ENCODE measurements at places on chromosomes 7 and 10.

GRCh38 chr10:48733329-48733728 lies 48.7 kb downstream of the WDFY4 start:
- no peak for DNase-seq

DNA sequence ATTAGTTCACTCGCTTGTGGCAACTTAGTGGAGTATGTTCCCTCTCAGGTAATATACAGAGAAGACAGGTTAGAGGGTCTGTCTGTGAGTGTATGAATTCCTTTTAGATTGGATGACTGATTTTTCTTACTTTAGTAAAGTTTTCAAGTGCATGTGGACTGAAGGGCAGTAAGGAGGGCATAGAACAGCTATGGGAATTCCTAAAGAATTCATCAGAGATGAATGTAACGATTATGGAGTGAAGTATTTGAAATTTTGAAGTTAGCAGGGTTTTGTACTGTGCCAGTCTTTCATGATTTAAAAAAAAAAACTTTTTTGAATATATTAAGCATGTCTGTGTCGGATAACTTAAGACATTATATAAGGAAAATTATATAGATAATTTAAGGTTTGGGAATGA lies 15.5 kb downstream of the MAPK8 start:
- no peak for DNase-seq

- no peak for DNase-seq
These were observed 32.8 kb downstream of the ARL4A start for GRCh38 chr7:12719981-12720865.

DNA sequence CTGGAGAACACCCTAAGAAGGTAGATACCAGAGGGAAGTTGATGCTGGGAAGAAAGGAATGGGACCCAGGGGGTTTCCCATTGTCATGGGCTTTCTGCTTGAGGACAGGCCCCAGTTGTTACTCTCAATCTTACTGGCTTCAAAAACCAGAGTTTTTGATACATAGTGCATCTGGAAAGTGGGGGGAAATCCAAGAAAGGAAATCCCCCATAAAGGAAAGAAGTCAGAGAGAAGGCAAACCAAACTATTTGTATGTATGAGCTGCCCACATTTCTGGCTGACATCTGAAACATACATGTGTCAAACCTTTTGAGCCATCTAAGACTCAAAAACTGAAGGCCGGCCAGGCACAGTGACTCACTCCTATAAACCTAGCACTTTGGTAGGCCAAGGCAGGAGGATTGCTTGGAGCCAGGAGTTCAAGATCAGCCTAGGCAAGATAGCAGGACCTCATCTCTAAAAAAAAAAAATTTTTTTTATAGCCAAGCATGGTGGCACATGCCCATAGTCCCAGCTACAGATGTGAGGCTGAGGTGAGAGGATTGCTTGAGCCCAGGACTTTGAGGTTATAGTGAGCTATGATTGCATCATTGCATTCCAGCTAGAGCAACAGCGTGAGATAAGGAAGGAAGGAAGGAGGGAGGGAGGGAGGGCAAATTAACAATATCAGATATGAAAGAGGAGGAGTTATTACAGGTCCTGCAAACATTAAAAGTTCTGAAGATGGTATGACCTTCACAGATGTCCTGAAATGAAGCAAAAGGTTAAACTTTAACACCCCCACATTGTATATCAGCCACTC lies 6.7 kb upstream of the COA1 start:
- no peak for DNase-seq

- no peak for DNase-seq
These were observed 98.4 kb downstream of the ADARB2 start for GRCh38 chr10:1638889-1639419.

DNA sequence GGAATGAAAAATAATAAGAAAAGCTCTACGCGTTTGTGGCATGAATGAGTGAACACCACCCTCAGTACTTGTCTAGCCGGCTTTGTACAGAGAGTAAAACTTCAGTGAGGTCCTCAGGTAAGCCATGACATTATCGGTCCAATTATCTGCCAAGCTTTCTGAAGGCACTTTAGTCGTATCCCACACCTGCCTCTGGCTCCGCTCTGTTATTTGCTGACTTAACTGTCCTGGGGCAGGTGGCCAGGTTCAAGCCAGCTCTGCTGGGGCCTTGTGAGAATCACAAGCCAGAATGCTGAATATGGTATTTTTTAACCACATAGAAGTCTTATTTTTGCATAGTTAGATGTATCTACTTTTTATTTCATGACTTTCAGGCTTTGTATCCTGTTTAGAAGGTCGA lies 66.0 kb upstream of the FHIP2A start:
- DNase-seq, result no peak

DNA sequence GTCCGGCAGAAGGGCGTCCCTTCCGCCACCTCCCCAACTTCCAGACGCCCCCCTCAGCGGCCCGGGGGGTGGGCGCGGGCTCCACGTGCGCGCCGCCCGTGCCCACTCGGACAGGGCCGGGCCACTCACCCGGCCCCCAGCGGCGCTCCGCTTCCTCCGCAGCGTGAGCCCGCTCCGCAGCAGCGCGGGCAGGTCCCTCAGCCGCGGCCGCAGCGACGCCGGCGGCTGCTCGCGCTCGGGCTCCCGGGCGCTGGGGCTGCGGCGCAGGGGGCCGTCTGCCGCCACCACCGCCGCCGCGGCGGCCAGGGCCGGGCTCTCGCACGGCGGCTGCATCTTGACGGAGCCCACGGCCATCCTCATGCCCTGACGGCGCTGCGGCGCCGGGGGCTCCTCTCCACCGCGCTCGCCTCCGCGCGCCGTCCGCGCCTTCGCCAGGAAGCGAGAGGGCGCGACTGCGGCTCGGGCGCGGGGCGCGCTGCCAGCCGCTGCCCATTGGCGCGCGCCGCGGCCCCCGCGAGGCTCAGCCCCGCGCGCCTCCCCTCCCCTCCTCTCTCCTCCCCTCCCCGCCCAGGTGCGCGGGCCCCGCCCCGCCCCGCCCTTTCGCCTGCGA lies at the start of gene RAPGEF5:
TSS of gene RAPGEF5 (minus strand) at position 454 of the 610 bp plus-strand sequence. CDS start at position 360, 94 bp downstream.
- DNase-seq, result peak; percentile 53

- no peak for DNase-seq
These were observed 74.7 kb downstream of the LSM5 start for GRCh38 chr7:32415519-32415918.

GRCh38 chr7:17743316-17743715 lies 197.0 kb downstream of the SNX13 start:
- no peak for DNase-seq

GRCh38 chr7:26948617-26949118 lies 84.3 kb upstream of the SKAP2 start:
- no peak for DNase-seq

GRCh38 chr10:17655009-17655408 lies 11.1 kb downstream of the STAM start:
- no peak for DNase-seq

GRCh38 chr10:78160591-78160990 lies 126.9 kb downstream of the RPS24 start:
- no peak for DNase-seq

DNA sequence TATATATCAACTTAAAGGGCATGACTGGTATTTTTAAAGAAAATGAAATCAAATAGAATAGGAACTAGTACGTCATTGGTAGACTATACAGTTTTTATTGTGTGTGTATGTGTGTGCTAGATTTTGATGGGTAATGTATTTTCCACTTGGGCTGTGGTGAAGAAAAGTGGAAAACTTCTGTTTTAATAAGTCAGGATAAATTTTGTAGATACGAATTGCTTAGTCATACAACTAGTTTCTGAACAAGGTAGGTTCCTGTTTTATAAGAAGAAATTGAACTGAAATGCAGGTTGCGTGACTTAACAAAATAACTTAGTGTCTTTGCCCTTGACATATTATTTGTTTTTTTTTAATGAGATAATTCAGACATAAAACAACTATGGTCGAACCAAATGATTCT lies 24.3 kb downstream of the UBN2 start:
- no peak for DNase-seq

DNA sequence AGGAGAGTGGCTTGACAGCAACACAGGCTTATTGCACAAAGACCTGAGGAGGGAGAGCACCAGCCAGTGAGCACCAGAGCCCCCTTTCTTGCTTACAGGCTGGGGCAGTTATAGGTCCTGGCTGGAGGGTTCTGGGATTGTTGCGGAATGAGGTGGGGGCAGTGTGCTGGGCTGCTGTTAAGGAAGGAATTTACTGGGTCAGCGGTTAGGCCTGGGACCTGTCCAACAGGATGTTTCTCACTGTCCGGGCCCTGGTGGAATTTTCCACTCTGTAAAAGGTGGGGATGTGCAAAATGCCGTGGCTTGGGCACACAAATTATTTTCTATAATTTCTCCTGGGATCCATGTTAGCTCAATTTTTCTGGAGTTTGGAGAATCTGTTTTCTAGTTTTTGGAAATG lies 757.3 kb downstream of the TYW1 start:
- no peak for DNase-seq

GRCh38 chr7:47610506-47611044 lies 28.7 kb upstream of the TNS3 start:
- DNase-seq, result no peak

- no peak for DNase-seq
These were observed 730.6 kb upstream of the VSTM2A start for GRCh38 chr7:53811555-53812079.

DNA sequence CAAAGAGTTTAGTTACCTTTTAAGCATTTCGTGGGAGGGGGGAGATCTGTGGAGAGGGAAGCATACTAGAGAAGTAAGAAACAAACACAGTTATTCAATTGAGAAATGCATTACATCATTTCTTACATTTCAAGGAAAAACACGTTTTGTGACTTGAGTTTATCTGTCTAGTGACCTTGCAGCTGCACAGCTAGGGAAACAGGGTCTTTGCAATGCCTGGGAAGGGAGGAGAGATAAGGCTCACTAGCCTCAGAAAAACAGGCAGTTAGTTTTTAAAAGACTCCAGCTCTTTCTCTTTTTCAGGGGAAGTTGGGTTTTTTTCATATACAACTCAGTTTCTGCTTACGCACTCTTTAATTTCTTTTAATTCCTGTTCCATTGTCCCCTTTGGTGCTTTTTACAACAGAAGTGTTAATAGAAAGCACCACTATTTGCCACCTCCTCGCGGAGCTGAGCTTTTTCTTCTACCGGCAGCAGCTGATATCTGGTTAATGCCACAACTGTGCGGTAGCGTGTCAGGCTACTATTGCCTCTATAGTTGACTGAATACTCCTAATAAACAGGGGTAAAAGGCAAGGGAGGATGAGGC lies 5.6 kb downstream of the CYP3A43 start:
- DNase-seq, result no peak

GRCh38 chr10:99673492-99673891 lies 14.2 kb downstream of the ENTPD7 start:
- DNase-seq, result no peak

GRCh38 chr7:42080841-42081586 lies 156.0 kb downstream of the GLI3 start:
- no peak for DNase-seq

GRCh38 chr10:119644205-119644814 lies 6.9 kb upstream of the BAG3 start:
- DNase-seq, result no peak

DNA sequence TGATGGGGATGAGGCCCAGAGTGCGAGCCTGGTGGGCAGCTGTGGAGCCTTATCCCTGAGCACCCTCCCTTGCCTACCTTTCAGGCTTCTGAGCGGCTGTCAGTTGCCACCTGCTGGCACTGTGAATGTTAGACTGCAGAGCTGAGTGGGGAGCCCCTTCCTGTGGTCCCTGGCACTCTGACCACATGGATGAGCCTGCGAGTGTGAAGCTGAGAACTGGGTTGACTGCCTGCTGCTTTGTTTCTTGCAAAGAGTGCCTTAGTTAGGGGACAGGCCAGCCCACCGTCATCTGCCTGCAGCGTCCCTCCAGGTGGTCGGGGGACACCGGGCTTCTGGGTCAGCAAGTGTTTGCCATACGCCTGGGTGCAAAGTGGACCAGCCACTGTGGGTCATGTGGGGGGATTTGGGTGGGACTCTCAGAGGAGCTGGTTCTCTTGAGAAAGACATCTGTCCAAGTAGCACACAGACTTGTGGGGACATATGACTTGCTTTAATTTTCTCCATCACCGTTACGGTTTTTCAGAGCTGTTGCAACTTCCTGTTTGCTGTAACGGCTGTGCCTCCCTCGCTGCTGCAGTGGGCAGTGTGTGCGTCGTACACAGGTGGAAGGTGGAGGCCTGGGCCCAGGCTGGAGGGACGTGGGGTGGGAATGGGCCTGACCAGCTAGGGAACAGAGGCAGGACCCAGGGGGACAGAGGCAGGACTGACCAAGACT lies 13.7 kb downstream of the INPP5A start:
- DNase-seq, result no peak

- DNase-seq, result no peak
These were observed 573 bp upstream of the POT1 start for GRCh38 chr7:124930173-124930623.

DNA sequence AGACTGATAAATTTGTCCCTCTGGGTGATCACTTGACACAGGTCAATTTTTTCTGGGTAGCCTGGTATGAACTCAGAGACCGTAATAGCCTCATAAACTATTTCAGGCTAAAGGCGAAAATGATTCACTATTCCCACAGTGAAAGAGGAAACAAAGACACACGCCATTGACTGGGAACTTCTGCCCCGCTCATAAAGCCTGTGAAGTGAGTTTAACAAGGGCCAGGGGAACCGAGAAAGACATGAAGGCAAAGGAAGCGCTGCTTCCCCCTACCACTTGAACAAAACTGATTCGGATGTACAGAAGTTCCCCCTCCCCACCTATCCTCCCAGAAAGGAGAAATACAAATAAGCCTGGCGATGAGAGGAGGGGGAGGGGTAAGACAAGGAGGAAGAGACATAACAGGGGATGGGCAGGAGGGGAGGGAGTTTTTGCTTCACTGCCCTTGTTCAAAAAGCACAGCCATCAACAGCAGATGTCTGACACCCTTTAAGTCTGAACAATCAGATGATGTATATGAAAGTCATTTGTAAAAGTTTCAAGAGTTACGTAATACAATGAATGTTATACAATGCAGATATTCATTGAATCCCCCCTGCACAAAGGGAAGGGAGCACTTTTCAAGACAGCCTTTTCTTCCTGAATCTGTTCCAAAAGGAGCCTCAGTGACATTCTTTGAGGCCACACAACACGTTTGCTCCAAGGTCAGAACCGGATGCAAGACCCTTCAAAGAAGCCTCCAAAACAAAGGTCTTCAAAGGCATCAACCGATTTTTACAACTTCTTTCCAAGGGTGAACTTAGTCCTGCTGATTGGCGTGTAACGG lies 734 bp downstream of the ABCB4 start:
- DNase-seq, result no peak

DNA sequence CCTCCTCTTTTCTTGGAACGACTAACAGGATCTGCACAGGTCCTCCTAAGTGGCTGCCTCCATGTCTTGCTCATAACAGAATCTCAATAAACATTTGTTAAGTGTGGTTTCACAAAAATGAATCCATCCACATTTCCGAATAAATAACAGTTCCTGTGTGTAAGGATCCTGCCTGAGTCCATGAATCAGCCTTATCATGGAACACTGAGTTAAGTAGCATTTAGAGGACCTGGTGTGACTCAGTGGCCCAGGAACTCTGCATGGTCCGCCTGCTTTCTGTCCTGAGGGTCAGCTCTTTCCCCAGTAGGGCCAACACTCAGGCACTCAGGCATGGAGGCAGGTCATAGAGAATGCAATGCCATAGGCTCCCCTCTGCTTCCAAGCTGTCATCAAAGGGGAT lies 15.8 kb upstream of the C10orf90 start:
- no peak for DNase-seq
